ENCODE measurements at places on chromosomes 7 and 10. TPM values are rescaled to one million over a fixed set of nuclear protein-coding genes. Genes with fewer than 3 reads are reported as not detected.

The ABCC2 gene
- 1.3 TPM for total RNA-seq

The PRRT4 gene
- 0.21 TPM for total RNA-seq

The TMEM236 gene
- total RNA-seq = 0.04 TPM

The ALDH18A1 gene
- 64.9 TPM for total RNA-seq

The NKX2-3 gene
- total RNA-seq = not detected

The LIPM gene
- not detected for total RNA-seq

The AKR1D1 gene
- not detected for total RNA-seq

The TAS2R41 gene
- total RNA-seq = not detected

The DMBT1 gene
- not detected for total RNA-seq

The LDB3 gene
- total RNA-seq = 0.05 TPM

The UNCX gene
- not detected for total RNA-seq

The CYP26C1 gene
- total RNA-seq = 0.12 TPM

DNA sequence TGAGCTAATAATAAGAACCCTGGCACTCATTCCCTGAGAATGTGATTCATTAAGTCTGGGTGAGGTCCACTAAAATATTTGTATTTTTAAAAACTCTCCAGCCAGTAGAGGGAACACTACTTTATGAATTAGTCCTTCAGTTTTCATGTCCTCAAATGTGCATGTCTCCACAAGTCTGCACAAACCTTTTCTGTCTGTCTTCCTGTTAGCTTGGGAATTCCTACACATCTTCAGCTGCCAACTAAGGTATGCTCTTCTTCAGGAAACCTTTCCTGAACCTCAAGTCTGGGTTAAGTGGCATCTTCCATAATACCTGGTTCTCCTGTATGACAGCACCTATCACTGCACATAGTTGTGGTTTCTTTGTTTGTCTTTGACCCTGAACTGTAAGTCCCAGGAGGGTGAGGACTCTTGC lies 119.6 kb upstream of the MKX start:
- peaks cover 4% of the 10 kb centered on the region for H3K27me3 ChIP-seq
- no peak overlapping the region for H3K27ac ChIP-seq
- no peaks in the 10 kb centered on the region for H3K4me1 ChIP-seq
- DNase-seq = no peak
- no peaks in the 10 kb centered on the region for H3K36me3 ChIP-seq

DNA sequence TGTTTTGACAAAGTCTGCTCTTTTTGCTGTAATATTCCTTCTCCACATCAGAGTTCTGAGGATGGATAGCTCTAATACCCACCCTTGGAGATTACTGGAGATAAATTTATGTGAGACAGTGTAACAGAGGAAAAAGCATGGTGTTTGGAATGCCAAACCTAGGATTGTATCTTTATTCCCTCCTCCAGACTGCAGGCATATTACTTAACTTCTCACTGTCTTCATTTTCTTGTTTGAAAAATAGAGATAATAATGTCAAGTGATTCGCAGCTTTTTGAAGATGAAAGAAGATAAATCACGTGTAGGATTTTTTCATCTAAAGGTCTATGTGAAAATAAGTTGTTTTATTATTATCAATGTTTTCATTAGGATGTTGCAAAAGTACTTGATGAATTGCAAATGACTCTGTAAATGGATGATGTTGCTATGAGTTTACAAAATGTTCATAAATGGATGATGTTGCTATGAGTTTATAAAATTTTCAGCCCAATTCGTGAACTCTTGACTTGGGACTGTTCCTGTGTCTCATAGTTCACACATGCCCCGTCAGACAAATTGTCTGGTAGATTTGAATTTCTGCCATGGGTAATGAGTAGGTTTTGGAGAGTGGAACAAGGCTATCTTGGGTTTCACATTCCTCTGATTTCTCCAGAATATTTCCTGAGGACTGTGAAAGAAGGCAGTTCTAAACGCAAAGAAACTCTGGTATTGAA lies 113.1 kb upstream of the IGFBP3 start:
- no peaks in the 10 kb centered on the region for H3K36me3 ChIP-seq
- H3K27ac ChIP-seq = no peak overlapping the region
- no peak for DNase-seq
- no peaks in the 10 kb centered on the region for H3K27me3 ChIP-seq
- no peak overlapping the region for H3K4me3 ChIP-seq

DNA sequence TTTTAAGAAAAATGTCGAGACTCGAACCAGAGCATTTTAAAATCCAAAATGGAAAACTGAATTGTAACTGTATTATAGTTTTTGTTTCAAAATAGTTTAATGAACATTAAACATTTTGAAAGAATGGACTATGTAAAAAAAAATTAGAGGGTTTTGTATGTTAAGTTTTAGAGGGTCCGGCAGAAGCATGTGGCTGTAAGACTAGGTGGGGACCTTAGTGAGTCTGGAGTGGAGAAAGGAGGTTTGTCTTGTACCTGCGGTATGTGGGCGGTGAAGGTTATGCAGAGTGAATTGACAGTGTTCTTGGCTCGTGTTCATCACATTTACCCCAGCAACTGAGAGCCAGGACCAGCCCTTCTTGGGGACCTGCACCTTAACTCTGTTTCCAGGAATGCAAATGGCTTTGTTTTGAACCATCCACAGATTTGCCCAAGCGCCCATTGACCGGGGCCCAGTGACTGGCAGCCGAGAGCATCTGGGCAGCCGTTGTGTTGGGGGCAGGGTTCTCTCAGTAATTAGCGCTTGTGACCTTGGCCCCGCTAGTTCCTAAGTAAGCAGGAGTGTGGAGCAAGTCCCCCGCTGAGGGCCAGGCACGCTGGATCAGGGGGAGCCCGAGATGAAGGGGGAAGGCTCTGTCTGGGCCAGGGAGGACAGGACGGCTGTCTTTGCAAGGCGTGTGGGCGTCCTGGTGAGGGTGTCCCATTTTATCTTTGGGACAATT lies 1.4 kb upstream of the KLF6 start:
- H3K27ac ChIP-seq = peak overlapping the region; percentile 97
- peaks cover 26% of the 10 kb centered on the region for H3K4me1 ChIP-seq

DNA sequence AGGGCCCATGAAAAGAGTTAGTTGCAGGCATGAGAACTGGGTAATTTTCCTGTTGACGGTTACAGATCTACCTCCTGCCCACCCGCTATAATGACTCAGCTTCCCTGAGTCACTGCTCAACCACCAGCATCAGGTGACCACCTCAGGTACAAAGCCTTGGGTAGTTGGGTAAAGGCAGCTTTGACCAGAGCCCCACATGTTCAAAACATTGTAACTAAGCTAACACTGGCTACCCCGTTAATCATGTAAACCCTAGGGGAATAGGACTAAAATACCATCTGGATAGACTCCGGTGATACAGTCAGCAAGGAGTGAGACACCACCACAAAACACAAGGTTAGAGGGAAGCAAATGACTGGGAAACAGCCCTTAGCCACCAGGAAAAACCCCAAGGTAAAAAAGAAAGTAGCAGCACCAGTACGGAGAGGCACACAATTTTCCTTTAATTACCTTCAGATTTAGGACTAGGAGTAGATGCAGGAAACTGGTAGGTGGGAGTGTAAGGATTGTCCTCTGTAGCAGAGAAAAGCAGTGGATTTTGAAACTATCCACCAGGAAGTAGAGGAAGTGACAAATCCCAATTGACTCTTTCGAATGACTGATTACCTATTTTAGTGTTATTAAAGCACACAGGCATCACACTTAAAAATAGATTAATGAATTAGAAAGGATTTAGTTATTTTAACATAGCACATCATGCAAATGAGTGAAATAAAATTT lies 103.5 kb upstream of the PDLIM1 start:
- H3K4me1 ChIP-seq = peaks cover 6% of the 10 kb centered on the region
- no peaks in the 10 kb centered on the region for H3K36me3 ChIP-seq
- no peak overlapping the region for H3K27ac ChIP-seq
- no peak overlapping the region for H3K4me3 ChIP-seq

GRCh38 chr10:71210542-71210871 lies 1.9 kb upstream of the UNC5B start:
- H3K27me3 ChIP-seq = peaks cover 61% of the 10 kb centered on the region
- H3K4me1 ChIP-seq = peaks cover 7% of the 10 kb centered on the region
- no peak for DNase-seq
- H3K36me3 ChIP-seq = no peaks in the 10 kb centered on the region

- H3K4me3 ChIP-seq = no peak overlapping the region
- peaks cover 16% of the 10 kb centered on the region for H3K27me3 ChIP-seq
- DNase-seq = peak; percentile 24
These were observed 36.7 kb upstream of the ABLIM1 start for GRCh38 chr10:114694752-114695151.

- peaks cover 49% of the 10 kb centered on the region for H3K4me1 ChIP-seq
- H3K27ac ChIP-seq = no peak overlapping the region
- H3K27me3 ChIP-seq = no peaks in the 10 kb centered on the region
- DNase-seq = no peak
- H3K4me3 ChIP-seq = no peak overlapping the region
These were observed 11.8 kb downstream of the CCSER2 start for GRCh38 chr10:84340187-84340586.

- peaks cover 4% of the 10 kb centered on the region for H3K27me3 ChIP-seq
- H3K27ac ChIP-seq = no peak overlapping the region
- peaks cover 3% of the 10 kb centered on the region for H3K4me1 ChIP-seq
- H3K36me3 ChIP-seq = no peaks in the 10 kb centered on the region
- no peak overlapping the region for H3K4me3 ChIP-seq
These were observed 7.8 kb downstream of the ZNF467 start for GRCh38 chr7:149765399-149766121.

DNA sequence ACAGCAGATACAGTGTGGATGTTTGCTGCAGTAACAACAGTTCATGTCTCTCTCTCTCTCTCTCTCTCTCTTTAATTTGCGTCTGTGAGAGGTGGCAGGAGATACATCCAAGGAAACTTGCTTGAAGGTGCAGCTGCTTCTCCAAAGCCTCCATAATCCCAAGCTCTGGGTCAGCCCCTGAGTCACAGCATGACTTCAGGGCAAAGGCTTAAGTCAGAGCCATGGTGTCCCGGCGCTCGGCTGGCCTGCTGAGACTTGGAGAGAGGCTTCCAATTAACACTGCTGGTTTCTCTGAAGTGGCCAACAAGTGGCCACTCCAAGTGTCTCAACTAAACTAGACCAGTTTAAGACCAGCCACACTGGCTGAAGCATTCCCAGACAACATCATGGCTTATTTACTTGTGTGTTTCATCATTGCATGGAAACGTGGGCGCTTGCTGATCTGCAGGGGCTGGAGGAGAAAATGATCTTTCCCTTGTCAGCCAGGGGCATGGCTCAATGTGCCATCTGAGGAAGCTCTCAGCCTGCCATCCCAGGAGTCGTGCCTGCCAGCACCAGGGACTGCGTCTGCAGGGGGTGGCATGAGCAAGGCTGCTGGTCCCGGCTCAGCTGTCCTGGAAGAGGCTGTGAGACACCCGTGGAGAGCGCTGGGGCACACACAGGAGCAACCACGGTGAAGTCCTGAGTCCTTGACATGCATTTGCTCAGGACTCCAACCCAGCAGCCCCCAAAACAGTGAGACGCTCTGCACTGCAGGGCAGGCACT lies 254.2 kb downstream of the COBL start:
- no peaks in the 10 kb centered on the region for H3K27me3 ChIP-seq
- DNase-seq = no peak
- H3K36me3 ChIP-seq = no peaks in the 10 kb centered on the region

GRCh38 chr7:106465704-106466468 lies 181.1 kb upstream of the NAMPT start:
- no peak overlapping the region for H3K4me3 ChIP-seq
- H3K27ac ChIP-seq = no peak overlapping the region
- peaks cover 5% of the 10 kb centered on the region for H3K4me1 ChIP-seq
- no peak for DNase-seq

GRCh38 chr10:79098596-79099015 lies 29.8 kb downstream of the ZMIZ1 start:
- H3K36me3 ChIP-seq = no peaks in the 10 kb centered on the region
- H3K27ac ChIP-seq = no peak overlapping the region

GRCh38 chr10:13223241-13223640 lies 10.9 kb downstream of the UCMA start:
- DNase-seq = no peak
- peaks cover 7% of the 10 kb centered on the region for H3K4me1 ChIP-seq
- H3K27ac ChIP-seq = no peak overlapping the region
- H3K36me3 ChIP-seq = no peaks in the 10 kb centered on the region

DNA sequence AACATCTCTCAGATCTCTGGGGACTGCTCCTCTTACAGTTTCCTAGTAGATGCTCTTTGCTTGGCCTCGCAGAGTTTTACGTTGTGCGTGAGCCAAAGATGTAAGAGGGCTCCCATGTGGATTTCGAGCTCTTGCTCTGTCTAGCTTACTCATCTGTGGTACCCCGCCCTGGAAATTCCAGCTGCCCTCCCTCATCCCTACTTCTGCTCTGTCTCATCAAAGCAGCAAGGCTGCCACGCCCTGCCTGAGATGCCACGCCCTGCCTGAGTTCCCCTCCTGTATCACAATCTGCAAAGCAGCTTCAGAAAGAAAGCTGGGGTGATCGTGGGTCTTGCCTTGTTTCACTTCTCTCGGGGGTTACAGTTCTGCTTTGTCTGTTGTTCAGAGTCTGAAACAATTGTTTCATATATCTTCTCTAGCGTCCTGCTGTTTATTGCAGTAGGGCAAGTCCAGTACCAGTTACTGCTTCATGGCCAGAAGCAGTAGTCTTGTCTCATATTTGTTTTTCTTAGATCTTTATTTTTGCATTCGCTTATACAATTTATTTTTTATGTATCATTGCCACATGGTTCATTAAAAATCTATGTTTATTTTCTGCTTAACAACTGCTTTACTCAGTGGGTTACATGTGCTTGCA lies 36.1 kb upstream of the CCNY start:
- no peak overlapping the region for H3K27ac ChIP-seq
- H3K27me3 ChIP-seq = peaks cover 25% of the 10 kb centered on the region
- DNase-seq = no peak

GRCh38 chr7:67817481-67817880 lies 820.8 kb downstream of the TYW1 start:
- no peak overlapping the region for H3K27ac ChIP-seq
- DNase-seq = no peak
- H3K36me3 ChIP-seq = no peaks in the 10 kb centered on the region

DNA sequence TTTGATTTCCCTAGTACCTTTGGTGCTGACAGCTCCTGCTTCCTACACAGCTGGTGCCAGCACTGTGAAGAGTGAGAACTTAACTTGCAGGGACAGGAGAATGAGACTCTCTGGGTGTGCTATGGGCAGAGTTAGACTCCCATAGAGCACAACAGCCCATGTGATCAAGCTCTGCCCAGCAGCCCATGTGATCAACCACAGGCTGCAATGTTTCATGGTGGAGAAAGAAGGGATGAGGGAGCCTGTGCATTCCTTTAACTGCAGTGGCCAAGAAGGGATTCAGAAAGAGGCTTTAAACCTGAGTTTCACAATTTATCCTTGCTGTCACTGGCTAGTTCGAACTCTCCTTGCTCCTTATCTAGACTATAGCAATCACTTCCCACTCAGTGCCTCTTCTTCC lies 10.0 kb upstream of the MEST start:
- H3K36me3 ChIP-seq = no peaks in the 10 kb centered on the region
- no peak overlapping the region for H3K4me3 ChIP-seq
- DNase-seq = no peak
